GM06990 (cell line): ENCODE measurements at places on chromosomes 5 and 9.

DNA sequence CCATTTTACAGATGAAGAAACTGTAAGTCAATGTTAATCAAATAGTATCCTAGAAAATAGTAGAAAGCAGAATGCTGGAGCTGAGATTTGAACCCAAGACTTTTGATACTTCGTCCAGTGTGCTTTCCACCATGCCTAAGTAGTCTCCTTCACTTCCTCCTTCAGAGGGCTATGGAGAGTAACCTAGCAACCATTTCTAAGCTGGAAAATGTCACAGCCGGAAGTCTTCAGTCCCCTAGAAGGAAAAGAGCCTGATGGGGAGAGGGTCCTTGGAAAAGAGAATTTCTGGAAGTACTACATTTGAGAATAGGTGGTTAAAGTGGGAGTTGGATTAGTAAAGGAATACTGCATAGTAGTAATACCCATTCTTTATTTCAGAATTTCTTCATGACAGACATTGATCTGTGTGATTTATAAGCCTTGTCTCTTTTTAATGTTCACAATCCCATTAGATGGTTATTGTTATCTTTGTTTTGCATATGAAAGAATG, 32.7 kb downstream of the PCDHAC2 start:
- DNase-seq, result no peak

DNA sequence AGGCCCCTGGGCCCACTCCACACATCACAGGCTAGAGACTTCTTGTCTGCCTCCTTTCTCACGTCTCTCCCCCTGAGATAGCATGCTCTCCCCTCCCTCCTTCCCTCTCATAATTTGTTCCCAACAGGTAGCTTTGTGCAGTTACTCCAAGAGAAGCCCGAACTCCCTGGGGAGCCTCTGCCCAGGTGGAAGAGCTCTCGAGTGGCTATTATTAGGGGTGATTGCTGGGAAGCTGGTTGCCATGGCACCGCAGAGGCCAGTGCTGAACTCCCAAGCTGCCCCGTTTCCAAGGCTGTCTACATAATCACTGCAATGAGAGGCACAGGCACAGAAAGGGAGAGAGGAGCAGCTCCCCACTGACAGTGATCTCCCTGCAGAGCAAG, 104.7 kb upstream of the GPR151 start:
- no peak for DNase-seq

GRCh38 chr5:54656261-54656728, 138.7 kb downstream of the SNX18 start:
- DNase-seq, result no peak

DNA sequence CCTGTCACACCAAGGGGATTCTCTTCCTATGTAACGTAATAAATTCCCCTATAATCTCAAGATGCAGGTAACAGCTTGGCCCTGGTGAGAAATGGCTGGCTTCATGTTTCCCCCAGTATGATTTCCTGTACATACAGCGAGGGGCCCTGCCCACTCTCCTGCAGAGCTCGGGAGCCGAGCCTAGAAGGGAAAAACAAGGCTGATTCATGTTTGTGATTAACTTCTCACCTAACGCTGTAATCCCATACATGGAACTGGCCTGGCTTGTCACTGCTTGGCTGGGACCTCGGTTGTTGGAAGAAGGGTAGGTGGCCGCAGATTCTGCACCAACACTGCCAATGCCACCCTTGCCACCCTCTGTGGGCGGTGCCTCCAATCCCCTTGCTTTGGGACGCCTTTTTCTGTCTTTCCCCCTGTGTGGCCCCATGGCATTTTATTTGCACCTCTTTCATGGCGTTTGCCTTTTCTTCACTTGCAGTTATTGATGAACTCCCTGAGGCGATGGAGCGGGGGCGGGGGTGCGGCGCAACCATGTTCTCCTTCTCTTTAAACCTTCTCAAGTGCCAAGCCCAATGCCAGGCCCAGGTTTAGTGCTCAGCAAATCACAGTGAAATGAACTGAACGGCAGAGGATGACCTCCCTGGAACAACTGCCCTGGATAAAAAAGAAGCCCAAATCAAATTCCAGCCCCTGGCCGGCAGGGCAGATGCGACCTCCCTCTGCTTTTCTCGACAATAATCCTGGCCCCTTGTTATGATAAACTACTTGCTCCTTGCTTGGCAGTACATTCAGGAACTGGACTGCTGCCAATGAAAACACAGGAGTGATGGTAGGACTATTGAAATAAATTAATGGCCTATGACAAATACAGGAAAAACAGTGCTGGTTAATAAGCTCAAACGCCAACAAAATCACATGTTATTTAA, 108.1 kb downstream of the TMEM174 start:
- DNase-seq, result no peak

DNA sequence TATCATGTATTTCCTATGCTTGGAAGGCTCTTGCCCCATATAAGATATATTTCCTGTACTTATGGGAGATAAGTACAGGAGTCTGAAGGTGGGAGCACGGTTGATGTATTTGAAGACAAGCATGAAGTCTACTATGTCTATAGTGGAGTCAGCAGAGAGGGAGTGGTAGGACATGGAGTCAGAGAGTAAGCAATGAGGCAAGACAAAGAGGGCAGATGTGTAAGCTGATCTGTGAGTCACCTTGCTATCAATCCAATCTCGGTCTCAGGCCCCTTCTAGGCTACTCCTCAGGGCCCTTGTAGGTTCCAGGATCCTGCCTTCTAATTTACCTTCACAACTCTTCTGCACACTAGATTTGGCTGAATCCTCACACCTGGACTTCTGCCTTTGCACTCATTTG, 105.5 kb downstream of the MACIR start:
- no peak for DNase-seq

- DNase-seq, result no peak
Observed at GRCh38 chr5:123086376-123087055, 2.5 kb upstream of the PRDM6 start.

DNA sequence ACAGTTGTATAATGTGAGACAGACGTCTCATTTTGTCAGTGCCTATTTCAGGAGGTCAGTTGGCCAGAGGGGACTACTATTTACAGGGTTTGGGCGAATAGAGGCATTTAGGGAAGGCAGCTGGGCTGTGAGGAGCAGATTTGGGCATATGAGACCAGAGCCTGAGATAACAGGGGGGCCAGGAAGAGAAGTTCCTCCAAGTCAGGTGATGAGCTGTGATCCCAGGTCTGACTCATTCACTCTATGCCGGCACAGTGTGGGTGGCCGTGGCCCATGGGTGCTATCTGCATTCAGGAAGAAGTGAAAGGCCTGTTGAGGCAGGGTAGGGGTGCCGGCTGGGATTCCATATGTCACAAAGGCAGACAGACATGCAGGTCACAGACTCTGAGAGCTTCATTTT, 142.8 kb downstream of the PDZD2 start:
- no peak for DNase-seq

DNA sequence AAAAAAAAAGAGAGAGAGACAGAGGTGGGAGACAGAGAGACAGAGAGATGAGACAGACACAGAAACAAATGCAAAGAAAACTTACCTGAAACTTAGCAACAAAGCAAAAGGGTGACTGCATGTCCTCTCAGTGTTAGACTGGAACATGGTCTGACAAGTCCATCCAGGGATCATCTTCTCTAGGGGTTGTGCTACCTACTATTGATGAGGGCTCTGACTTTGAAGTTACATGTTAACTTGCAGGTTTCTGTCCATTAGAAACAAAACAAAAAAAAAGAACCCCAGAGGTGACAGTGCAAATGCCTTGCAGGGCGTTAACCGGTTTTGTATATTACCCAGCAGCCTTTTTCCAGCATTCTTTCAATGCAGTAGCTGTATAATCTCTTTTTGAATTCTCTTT, 13.6 kb upstream of the SPARC start:
- DNase-seq, result no peak

GRCh38 chr9:23587903-23588302, 238.1 kb downstream of the ELAVL2 start:
- no peak for DNase-seq

DNA sequence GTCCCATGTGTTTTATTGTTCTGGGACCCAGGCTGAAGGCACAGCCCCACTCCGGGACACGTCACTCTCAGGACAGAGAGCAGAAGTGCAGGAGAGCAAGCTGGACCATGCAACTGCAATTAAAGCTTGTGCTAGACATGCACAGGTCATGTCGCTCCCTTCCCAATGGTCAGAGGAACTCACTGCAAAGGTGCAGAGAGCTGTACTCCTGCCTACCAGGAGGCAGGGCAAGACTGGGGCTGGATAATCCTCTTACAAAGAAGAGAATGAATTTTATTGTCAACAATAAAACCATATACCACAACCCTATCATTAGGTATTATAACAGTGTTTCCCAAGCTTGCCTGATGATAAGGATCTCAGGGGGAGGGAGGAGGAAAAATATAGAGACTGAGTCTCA, 74.0 kb upstream of the NEK6 start:
- no peak for DNase-seq

DNA sequence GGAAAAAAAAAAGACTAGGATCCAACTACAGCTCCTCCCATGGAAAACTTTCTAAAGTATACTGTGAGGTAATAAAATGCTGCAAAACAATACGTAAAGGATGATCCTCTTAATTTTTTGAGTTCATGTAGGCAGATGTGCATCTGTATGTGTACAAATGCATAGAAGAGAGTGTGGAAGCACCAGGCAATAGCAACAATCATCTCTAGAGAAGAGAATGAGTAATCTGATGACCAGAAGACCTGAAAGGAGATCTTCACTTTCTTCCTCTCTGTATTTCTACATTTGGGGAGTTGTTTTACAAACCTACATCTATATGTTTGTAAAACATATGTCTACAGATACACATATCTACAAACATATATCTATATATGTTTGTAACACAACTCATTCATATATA, 29.3 kb upstream of the SPDL1 start:
- DNase-seq, result no peak

DNA sequence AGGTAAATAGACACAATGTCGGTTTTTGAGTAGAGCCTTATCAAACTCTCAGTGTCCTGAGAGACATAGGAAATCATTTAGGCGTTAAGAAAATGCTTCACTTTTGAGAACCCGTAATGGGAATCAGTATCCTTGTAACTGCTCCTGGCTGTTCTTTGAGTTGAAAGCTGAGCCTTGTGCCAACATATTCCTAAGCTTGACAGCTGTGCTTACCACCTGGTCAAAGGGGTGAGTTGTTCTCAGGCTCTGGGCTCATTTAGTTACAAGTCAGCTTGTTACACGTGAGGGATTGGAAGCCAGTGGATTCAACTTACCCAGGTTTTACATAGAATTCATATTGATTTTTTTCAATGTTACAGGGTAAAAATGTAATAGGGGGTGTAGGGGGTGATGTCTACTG, 145.9 kb downstream of the GABRB2 start:
- no peak for DNase-seq

DNA sequence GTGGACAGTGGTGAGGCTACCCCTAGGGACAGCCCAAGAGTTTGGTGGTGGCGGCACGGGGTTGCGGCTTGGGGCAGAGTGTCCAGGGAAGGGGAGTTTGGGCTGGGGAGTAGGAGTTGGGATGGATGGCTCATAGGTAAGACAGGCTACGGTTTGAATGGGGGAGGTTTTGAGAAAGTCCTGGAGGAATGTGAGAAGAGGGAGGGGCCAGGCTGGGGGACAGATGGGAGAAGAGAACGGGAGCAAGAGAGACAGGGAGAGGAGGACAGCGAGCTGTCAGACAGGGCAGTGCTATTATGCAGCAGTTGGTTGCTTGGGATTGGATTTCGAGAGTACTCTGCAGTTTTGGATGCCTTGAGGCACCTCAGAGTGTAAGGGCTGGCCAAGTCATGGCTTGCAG, 24.5 kb downstream of the PSD2 start:
- no peak for DNase-seq

- no peak for DNase-seq
Observed at GRCh38 chr5:159510282-159510681, 180.0 kb upstream of the IL12B start.

DNA sequence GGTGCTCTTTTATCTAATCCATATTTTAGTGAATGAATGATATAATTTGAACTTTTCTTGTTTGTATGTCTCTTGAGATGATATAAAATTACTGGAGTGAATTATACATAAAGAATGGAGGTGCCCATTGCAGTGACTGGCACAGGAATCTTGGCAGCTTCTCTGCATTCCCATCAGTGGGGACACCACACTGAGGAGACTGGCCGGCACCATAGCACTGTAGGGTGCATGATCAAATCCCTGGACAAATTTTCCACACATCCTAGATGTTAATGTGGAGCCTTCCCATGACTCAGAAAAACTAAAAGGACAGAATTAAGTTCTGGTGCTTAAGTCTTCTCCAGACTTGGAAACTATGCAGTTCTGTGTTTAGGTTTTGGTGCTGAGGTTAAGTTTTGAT, 124.1 kb downstream of the CEP120 start:
- no peak for DNase-seq

DNA sequence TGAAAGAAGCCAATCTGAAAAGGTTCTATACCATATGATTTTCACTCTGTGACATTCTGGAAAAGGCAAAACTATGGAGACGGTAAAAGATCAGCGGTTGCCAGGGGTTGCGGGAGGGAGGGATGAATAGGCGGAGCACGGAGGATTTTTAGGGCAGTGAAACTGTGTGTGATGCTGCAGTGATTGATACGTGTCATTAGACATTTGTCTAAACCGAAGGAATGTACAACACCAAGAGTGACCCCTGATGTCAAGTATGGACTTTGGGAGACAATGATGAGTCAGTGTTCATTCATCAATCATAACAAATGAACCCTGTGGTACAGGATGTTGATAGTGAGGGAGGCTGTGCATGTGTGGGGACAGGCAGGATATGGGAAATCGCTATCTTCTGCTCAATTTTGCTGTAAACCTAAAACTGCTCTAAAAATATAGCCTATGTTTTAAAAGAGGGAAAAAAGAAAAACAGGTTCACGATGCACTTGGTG, 34.4 kb downstream of the ERGIC1 start:
- DNase-seq, result no peak

DNA sequence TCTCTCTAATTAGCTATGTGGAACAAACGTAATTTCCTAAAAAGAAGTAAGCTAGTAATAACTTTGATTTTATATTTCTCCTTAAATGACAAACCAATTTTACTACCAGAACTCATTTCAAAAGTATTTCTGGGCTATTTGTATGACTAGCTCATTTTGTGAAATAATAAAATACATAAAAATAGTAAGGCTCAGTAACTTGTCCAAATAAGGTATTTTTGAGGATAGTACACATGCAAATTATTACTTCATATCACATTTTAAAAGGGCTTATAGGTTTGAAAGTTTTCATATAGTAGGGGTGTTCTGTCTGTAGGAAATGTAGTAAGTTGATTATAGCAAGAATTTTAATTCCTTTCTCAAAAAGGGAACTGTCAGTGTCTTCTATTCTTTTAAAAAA, 26.5 kb downstream of the C9orf85 start:
- no peak for DNase-seq

DNA sequence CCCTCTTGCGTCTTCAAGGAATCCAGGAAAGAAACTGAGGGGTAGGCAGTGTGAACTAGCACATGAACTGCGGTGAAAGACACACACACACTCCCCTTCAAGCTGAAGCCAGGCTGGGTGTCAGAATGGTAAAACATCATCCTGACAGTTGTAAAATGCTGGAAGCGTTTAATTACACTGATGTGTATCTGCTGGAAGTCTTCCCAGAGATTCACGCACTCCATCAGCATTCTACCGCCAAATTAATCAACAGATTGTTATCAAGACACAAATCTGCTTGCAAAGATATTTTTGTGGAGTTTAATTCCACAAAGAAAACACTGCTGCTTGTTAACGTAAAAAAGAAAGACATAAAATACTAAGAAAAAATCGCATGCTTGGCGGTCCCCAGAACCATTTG, 241.0 kb upstream of the NFIL3 start:
- no peak for DNase-seq

- no peak for DNase-seq
Observed at GRCh38 chr9:72812559-72813111, 140.2 kb downstream of the ALDH1A1 start.

- DNase-seq, result no peak
Observed at GRCh38 chr9:4145482-4145881, 154.4 kb downstream of the GLIS3 start.
